ENCODE measurements at places on chromosomes 7 and 10. TPM values are rescaled to one million over a fixed set of nuclear protein-coding genes. Genes with fewer than 3 reads are reported as not detected.

DNA sequence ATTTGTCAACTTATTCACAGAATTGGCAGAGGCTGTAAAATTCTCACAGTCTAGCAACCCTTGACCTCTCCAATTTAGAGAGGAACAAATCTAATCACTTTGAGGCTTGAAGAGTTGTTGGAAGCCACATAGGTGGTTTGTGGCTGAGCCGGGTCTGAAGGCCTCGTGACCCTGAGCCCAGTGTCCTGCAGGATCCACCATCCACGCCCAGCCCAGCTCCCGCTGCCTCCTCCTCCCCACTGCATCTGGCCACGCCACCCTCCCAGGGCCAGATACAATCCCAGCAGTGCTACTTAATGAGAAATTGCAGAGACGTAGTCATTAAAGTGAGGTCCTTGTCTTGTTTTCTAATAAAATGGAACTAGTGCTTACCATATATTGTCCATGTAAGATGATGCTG, 81.4 kb upstream of the SHH start:
- no peak for DNase-seq

DNA sequence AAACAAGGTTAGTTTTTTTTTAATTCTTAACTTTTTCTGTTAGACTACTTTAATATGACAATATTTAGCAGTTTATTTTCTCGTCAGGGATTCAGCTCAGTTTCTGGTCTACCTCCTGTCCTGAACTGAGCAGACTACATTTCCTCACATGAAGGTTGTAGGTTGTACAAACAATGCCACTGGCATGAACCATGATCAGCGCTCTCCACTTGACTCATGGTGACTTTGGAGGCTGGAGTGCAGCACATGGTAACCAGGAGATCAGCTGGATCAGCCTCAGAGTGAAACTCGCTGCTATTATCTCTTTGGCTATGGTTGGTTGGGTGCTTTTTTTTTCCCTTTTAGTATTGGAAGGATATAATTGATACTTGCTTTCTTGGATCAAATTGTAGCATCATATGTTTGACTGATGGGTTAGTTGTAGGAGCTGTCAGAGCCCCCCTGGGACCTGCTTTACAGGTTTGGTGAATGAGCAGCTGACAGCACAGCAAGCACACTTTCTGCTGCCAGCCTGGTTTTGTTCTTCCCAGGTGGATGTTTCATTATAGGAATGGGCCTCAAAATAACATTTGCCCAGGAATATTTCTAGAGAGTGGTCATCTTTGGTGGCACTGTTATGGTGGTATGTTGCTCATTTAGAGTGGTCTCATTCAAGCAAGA, 556.4 kb downstream of the AUTS2 start:
- DNase-seq, result no peak

- DNase-seq, result no peak
Observed at GRCh38 chr7:120665068-120665467, 192.9 kb downstream of the TSPAN12 start.

GRCh38 chr10:119221201-119221600, 13.8 kb downstream of the GRK5 start:
- no peak for DNase-seq

- no peak for DNase-seq
Observed at GRCh38 chr10:24920907-24921881, 31.2 kb downstream of the PRTFDC1 start.

DNA sequence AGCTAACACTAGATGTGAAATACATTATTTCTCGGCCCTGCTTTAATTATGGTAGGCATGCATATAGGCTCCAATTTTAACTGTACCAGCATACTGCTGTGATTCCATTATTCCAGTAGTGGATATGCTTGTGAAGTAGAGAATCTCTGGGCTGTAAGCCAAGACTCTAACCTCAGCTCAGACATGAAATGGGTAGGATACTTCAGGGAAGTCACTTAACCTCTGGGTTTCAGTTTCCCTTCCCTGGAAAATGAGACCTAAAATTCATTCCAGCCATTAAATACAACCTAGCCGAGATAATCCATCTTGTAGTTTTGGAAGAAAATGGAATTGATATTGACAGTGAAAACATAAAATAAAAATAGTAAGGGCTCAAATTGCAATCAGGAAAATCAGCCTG, 59.6 kb upstream of the TRIL start:
- no peak for DNase-seq

DNA sequence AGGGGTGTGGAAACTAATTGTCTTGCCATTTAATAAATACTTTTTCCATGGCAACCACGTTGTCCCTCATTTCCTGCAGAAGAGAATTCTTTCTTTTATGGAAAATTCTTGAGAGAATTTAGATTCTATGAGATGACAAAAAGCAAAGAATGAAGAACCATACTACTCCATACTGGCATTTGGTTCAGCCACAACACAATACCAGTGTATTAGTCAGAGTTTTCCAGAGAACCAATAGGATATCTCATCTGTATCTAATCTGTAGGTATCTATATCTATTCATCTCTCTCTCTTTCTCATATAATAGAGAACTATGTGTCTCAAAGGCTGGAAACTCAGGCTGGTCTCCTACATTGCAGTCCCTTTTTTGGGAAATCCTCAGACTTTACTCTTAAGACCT, 44.6 kb upstream of the NAMPT start:
- no peak for DNase-seq

DNA sequence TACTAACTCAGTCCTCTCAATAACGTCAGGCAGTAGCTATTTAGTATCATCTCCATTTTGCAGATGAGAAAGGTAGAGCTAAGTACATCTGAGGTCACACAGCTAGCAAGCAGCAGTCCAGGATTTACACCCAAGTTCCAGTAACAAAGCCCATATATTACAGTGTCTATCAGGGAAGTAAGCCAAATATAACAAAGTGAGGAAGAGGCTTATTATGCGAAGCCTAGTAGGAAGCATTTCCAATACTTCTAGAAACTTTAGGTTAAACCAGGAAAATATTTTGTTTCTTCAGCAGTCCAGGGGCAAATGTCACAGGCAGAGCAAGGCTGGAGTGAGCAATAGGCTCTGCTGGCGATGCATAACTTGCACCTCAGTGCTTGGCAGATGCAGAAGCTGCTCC, 53.9 kb downstream of the NOC3L start:
- no peak for DNase-seq

DNA sequence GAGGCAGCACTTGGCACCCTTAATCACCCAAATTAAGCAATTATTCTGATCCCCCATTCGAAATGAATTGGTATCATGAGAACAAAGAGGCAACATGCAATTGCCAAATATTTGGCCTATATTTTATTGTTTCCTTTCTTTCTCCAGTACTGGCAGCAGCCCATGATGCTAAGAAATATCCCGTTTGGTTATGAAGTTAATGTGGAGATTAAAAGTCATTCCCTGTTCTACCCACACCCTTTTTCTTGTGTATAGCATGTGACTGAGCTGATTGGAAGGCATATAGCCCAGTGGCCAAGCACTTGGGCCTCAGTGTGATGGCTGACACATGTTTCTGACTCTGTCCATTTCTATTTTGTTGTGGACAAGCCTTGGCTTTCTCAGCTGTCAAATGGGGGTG, 692.3 kb upstream of the GALNT17 start:
- no peak for DNase-seq

DNA sequence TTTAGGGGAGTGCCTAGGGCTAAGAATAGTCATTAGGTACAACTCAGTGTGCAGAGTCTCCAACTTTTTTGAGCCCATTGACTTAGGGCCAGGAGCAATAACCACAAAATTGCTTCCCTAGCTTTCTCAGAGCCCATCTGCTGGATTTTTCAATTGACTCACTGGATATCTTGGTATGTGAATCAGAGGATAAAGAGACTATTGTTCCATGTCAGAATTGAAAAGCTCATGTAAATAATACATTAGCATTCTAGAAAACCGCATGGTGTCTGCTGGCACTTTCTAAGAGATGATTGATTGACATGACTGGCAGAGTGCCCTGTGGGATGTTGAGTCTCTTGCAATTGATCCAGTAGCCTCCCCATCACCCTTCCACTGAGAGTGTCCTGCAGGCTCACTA, 246.2 kb downstream of the CCDC7 start:
- DNase-seq, result no peak

GRCh38 chr10:73519336-73519735, 23.5 kb upstream of the PPP3CB start:
- DNase-seq, result no peak

DNA sequence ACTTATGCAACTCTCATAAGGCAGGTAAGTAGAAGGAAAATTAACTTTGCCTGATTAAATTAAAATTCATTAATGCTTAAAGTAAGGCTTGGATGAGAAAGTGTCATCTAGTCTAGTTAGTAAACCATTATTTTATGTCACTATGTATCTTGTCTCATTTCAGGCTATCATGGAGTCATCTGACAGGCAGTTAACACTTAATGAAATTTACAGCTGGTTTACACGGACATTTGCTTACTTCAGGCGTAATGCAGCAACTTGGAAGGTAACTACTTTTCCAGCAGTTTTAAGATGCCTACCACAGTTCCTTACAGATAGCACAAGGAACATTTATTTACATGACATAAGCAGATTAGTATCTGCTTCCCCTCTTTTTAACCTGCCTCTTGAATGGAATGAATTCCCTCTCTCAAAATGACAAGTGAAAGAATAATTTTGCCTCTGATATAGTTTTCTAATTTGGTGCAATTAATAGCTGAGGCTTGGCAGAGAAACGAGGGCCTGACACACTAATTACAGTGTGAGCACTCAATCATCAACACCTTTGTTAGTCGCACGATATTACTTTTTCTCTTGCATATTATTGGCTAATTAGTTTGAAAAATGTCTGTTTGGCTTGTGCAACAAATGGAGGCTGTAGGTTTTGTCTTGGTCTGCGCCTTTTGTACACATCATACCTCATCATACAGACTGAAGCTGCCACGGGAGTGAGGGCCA, 245.0 kb downstream of the FOXP2 start:
- no peak for DNase-seq

DNA sequence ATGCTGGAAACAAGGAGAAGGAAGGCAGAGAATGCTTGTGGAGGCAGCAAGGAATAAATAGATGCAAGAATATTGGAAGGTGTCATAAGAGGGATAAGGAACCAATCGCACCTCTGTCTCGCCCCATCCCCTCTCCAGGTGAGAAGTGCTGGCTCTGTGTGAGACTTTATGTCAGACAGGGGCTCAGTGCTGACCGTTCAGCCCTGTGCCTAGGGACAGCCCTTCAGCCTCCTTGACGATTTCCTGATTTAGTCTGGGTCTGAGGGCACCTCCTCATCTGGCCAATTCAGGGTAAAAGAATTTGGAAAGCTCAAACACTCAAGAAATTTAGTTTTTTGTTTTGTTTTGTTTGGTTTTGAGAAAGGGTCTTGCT, 54.9 kb downstream of the FAM241B start:
- DNase-seq, result no peak

DNA sequence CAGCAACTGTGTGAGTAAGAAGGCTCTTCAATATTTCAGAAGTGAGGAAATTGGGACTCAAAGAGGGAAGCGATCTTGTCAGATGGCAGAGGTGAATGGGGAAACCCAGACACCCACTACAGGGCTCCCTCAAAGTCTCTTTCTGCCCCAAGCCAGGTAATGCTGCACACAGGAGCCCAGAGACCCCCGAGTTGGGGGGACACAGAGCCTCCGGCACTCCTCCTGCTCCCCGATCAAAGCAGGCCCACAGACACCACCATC, 139.4 kb downstream of the TNS3 start:
- DNase-seq, result no peak

GRCh38 chr10:129222436-129222835, 244.6 kb upstream of the MGMT start:
- DNase-seq, result no peak

- DNase-seq, result no peak
Observed at GRCh38 chr7:22781230-22781711, 41.4 kb downstream of the TOMM7 start.

GRCh38 chr10:23408330-23408976, 30.4 kb upstream of the OTUD1 start:
- no peak for DNase-seq

GRCh38 chr7:129471402-129471827, 30.9 kb upstream of the SMKR1 start:
- no peak for DNase-seq

DNA sequence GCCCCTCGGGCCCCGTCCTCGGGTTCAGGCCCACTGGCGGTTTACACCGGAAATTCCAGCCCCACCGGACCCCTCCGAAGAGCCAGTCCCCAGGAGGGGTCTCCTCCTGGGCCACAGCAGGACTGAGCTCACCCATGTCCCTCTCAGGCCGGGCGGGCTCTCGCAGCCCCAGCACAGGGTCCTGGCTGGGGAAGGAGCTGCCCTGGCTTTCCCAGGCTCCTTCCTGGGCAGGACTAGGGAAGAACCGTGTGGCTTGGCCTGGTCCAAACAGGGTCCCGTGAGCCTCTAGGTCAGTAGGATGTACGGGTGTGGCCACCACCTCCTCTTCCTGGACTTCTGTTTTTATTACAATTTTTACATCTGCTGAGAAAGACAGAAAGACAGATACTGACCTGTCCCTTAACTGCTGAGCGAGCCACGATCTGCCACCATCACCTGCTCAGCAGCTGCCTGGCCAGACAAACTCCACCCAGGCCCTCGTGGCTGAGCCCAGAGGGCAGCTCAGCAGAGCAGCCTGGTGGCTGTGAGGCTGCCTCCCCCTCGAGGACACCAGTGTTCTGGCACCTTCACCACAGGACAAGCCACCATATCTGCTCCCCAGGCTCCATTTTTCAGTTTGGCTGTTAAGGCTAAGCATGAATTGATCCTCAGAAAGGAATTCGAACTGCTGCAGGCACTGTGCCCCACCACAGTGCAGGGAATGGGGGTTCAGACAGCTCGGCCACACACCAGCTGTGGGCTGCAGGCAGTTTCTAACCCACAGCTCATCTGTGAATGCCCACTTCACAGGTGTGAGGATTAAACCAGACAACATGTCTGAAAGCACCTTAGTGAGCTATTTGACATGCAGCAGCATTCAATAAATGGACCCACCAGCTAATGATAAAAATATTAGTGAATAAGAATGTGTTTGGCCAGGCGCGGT, 14.5 kb upstream of the ZNF777 start:
- DNase-seq, result no peak

DNA sequence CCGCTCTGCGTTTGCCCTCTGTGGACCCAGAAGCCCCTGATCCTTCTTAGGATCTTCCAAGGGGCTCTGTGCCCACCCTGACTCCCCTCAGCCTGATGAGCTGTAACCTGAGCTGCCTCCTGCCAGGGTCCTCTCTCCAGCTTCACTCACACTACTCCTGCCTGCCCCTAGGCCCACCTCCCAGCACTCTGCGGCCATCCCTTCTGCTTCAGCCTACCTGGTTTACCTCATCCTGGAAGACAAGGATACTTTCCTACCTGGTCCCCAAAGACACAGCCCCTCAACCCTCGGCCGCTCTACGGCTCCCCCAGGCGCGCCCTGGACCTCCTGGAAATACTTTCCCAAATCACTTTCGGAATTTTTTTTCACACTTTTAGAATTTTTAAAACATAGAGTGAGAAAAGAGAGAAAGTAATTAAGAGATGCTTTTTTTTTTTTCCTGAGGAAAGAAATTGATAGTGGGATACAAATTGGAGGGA, 6.4 kb upstream of the ZNF862 start:
- no peak for DNase-seq

- no peak for DNase-seq
Observed at GRCh38 chr10:128525936-128526335, 399.7 kb upstream of the MKI67 start.

GRCh38 chr10:22363305-22363704, 18.0 kb downstream of the SPAG6 start:
- no peak for DNase-seq

The RARRES2 gene
- total RNA-seq, result 0.86 TPM

The AKR1B15 gene
- not detected for total RNA-seq

The SCIN gene
- total RNA-seq, result not detected

The LRIT1 gene
- total RNA-seq, result not detected

The SEMA3C gene
- 91.3 TPM for total RNA-seq

The CCDC7 gene
- total RNA-seq, result 6.7 TPM

The RSPH10B2 gene
- total RNA-seq, result 1.0 TPM

The PTF1A gene
- total RNA-seq, result not detected

The PARG gene
- total RNA-seq, result 53.3 TPM

The HEPACAM2 gene
- not detected for total RNA-seq

The LDB1 gene
- total RNA-seq, result 310 TPM

The PPP1R3A gene
- total RNA-seq, result not detected

Measured in glutamatergic neuron (in vitro differentiated cells).